SJSA1 (cell line): ENCODE measurements at places on chromosomes 3 and 15. TPM values are rescaled to one million over a fixed set of nuclear protein-coding genes. Genes with fewer than 3 reads are reported as not detected.

The TFDP2 gene
- 46.3 and 119 TPM in 2 replicates for total RNA-seq

The DCLK3 gene
- not detected in 2 replicates for total RNA-seq

The PPP2R3A gene
- 13.0 and 13.2 TPM in 2 replicates for total RNA-seq

The SPRED1 gene
- total RNA-seq = 31.0 and 32.9 TPM in 2 replicates

The MST1R gene
- not detected in 2 replicates for total RNA-seq

The MED12L gene
- 0.29 TPM in 1 of 2 replicates, not detected in the other for total RNA-seq

The MUC4 gene
- not detected in 2 replicates for total RNA-seq

The SETMAR gene
- total RNA-seq = 4.1 and 6.0 TPM in 2 replicates

The SSR3 gene
- 233 and 323 TPM in 2 replicates for total RNA-seq

The TAGLN3 gene
- not detected in 2 replicates for total RNA-seq

The CCDC54 gene
- not detected in 2 replicates for total RNA-seq

The ENTPD3 gene
- total RNA-seq = not detected in 2 replicates

The ZIC1 gene
- total RNA-seq = 7.1 and 10.9 TPM in 2 replicates

The GHRL gene
- 0.21 TPM in 1 of 2 replicates, not detected in the other for total RNA-seq

The CPNE4 gene
- total RNA-seq = 0.29 TPM in 1 of 2 replicates, not detected in the other
